A172 (cell line): ENCODE measurements at places on chromosomes 5 and 9.

GRCh38 chr5:146745931-146746577, 132.5 kb downstream of the PPP2R2B start:
- DNase-seq, result no peak

GRCh38 chr5:126360467-126360866, 62.7 kb upstream of the GRAMD2B start:
- DNase-seq, result no peak

- no peak for DNase-seq
Measured at GRCh38 chr5:36669015-36669651, 62.7 kb downstream of the SLC1A3 start.

- DNase-seq, result peak; percentile 47
Measured at GRCh38 chr5:57032151-57032551, 80.2 kb upstream of the MIER3 start.

- no peak for DNase-seq
Measured at GRCh38 chr9:127628758-127629467, 16.8 kb downstream of the STXBP1 start.

- DNase-seq, result no peak
Measured at GRCh38 chr5:61674378-61674777, 342.3 kb downstream of the ZSWIM6 start.

DNA sequence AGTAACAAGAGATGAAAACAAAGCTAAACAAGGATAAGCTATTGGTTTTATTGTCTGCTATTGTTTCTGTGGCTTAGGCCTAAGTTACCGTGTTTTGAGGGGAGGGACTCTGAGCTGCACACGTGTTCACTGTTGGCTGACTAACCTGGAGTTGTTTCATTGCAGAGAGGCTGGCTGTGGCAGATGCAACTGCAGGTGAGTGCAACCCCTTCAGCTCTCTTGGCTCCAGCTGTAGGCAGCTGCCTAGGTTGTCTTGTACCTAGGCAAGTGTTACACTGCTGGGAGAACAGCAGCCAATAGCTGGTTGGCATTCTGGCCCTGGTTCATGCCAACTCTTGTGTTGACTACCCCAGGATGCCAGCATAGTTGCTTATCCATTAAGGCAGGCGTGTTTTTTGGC, 17.6 kb upstream of the MATR3 start:
- DNase-seq, result no peak

GRCh38 chr9:69443178-69443577, 118.2 kb downstream of the ENTREP1 start:
- DNase-seq, result peak; percentile 51

DNA sequence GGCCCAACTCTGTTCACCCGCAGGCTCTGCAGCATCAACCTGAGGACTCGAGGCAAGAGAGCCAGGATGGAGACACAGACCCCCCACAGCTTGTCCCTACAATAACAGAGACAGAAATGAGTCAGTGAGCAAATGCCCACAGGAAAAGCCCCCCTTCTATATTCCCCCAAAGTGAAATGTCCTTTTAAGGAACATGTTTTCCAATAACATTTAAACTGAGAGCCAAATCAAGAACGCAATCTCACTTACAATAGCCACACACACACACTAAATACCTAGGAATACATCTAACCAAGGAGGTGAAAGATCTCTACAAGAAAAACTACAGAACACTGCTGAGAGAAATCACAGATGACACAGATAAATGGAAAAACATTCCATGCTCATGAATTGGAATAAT, 49.0 kb downstream of the TEX10 start:
- DNase-seq, result no peak

GRCh38 chr5:149416987-149417710, 38.1 kb upstream of the IL17B start:
- DNase-seq, result no peak

DNA sequence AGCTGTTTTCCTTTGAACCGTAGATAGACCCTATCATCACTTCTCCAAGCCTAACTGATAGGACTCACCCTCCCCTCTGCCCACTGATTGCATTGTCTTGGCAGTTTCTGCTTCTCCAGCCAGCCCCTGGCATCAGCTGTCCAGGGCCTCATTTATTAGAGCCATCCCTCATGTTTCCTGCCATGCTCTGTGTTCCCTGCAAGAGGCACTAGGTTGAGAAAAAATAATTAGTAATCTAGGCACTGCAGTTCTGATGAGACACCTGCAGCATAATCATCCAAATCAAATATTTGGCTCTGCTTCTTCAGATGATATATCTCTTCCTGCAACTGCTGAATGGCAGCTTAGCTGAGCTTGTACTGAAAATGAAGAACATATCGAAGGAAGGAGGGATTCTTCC, 303.0 kb upstream of the TLE4 start:
- DNase-seq, result no peak

DNA sequence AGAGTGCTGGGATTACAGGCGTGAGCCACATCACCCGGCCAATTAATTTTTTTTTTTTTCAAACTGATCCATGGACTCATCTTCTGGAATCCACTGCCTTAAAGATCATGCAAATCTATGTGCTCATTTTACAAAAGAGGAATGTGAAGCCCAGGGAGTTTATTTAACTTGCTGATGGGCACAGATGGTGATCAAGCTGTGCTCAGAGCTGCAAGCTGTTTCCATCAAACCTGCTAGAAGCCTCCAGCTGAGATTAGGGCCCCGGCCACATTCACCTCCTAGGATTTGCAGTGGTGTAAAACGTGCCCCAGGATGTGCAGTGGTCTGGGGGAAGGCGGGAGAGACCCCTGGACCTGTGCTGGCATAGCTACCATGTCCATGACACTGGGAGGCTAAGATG, 56.1 kb upstream of the TUT7 start:
- no peak for DNase-seq

DNA sequence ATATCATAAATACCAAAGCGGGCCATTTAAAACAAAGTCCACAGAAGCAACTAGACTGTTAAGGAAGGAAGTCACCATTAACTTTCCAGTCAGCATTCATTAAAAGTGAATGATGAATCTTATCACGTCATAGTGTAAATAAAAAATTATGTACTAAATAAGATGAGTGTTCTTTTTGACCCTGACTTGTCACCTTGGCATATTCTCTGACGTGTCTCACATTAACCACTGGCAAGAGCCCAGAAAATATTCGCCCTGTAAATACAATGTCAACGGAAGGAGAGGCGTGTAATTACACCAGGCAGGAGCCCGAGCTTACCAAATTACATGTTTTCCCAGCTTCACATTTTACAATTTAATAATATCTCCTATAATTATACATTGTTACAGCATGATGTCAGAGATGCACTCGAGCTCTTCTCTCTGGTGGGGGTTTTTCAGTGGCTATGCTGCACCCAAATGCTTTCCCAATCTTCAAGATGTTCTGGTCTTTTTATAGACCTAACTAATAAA, 29.3 kb upstream of the UBE2QL1 start:
- DNase-seq, result peak; percentile 89
